ENCODE measurements at places on chromosomes 11 and 22.

- H3K36me3 ChIP-seq: peaks cover 4% of the 10 kb centered on the region
- peaks cover 71% of the 10 kb centered on the region for H3K4me1 ChIP-seq
- no peak overlapping the region for H3K27ac ChIP-seq
Measured at GRCh38 chr11:65438257-65439151, 15.9 kb downstream of the NEAT1 start.

- no peaks in the 10 kb centered on the region for H3K27me3 ChIP-seq
- peaks cover 4% of the 10 kb centered on the region for H3K36me3 ChIP-seq
- H3K27ac ChIP-seq: no peak overlapping the region
- no peak overlapping the region for H3K4me3 ChIP-seq
- H3K4me1 ChIP-seq: peaks cover 12% of the 10 kb centered on the region
Measured at GRCh38 chr11:76962583-76963416, 71.4 kb upstream of the B3GNT6 start.

GRCh38 chr11:35584321-35584720 lies 33.9 kb upstream of the FJX1 start:
- H3K27ac ChIP-seq: no peak overlapping the region
- H3K4me1 ChIP-seq: no peaks in the 10 kb centered on the region
- H3K4me3 ChIP-seq: no peak overlapping the region

- no peaks in the 10 kb centered on the region for H3K36me3 ChIP-seq
- no peaks in the 10 kb centered on the region for H3K4me1 ChIP-seq
- H3K4me3 ChIP-seq: no peak overlapping the region
- H3K27me3 ChIP-seq: peaks cover 8% of the 10 kb centered on the region
- no peak overlapping the region for H3K27ac ChIP-seq
Measured at GRCh38 chr11:75652936-75653335, 15.9 kb downstream of the MAP6 start.

Data from naive thymus-derived CD8-positive, alpha-beta T cell (primary cell).